ENCODE measurements at places on chromosomes 1 and 21.

GRCh38 chr1:53117836-53118235 is 24.6 kb downstream of the SLC1A7 start:
- no peak for DNase-seq

DNA sequence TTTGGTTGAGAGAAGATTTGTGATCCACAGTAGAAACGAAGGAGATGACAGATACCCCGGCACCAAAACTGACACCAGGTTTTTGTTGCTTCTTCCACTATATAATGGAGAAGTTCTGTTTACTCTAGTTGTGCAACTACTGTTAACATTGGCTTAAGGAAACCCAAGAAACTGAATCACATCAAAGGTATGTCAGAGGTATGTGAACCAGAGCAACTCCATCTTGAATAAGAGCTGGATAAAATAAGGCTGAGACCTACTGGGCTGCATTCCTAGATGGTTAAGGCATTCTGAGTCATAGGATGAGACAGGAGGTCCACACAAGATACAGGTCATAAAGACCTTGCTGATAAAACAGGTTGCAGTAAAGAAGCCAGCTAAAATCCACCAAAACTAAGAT is 173.7 kb upstream of the CAMK1G start:
- DNase-seq: no peak

GRCh38 chr21:26819740-26820324 is 25.4 kb downstream of the ADAMTS1 start:
- DNase-seq: no peak

- no peak for DNase-seq
Measured at GRCh38 chr1:227320476-227320875, 2.2 kb upstream of the CDC42BPA start.

DNA sequence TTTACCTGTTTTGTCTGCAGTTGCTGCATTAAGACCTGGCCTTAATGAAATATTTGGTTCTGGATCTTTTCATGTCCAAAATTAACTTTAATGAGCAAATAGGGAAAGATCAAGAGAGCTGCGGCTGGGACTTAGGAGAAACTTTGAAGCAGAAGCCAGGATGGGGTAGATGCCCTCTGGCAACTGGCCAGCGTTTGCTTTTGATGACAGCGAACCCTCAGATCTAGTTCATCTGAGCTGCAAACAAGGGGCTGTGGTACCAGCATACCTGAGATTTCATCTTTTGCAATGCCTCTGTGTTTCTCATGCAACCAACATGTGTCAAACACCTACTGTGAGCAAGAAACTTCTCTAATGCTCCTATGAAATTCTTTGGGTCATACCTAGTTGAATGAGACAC is 13.0 kb upstream of the TEDDM1 start:
- DNase-seq: no peak

GRCh38 chr1:157584503-157584902 is 13.4 kb downstream of the FCRL4 start:
- no peak for DNase-seq

- no peak for DNase-seq
Measured at GRCh38 chr1:9164919-9165318, 36.0 kb upstream of the GPR157 start.

DNA sequence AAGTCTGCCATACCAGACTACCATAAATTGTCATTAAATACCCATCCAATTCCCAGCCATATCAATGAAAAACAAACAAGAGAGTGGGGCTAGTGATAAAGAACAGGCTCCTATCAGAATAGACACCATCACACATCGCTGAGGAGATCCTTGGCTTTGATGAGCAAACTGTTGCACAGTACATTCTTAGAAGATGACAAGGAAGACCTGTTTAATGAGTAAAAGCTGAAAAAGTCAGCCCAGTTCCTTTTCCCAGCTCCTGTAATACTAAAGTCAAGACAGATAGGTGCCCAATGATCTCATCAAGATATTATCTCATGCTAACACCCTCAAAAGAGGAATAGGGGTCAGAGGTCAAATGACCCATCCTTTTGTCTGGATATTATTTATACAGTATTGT is 164.5 kb upstream of the COA6 start:
- DNase-seq: no peak

- DNase-seq: no peak
Measured at GRCh38 chr1:156368157-156368658, 803 bp upstream of the RHBG start.

GRCh38 chr21:42016364-42016985 is 6.3 kb upstream of the ZBTB21 start:
- DNase-seq: no peak

DNA sequence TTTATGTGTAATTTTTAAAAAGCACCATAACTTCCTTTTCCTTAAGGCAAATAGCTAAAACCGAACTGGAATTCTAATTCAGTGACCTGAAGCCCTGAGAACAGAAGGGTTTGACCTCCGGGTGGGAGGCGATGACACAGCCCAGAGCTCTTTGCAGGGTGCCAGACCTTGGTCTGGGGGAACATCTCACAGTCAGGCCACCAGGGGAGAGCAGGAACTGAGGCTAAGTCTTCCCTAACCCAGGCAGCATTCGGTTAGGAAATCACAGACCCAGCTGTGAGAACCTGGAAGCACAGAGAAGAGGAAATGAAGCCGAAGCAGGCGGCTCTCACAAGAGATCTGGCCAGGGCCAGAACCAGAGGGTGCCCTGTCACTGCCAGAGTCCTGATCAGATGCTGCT is 444.8 kb downstream of the TTLL7 start:
- no peak for DNase-seq

- DNase-seq: no peak
Measured at GRCh38 chr1:35884934-35885333, 1.9 kb downstream of the AGO1 start.

DNA sequence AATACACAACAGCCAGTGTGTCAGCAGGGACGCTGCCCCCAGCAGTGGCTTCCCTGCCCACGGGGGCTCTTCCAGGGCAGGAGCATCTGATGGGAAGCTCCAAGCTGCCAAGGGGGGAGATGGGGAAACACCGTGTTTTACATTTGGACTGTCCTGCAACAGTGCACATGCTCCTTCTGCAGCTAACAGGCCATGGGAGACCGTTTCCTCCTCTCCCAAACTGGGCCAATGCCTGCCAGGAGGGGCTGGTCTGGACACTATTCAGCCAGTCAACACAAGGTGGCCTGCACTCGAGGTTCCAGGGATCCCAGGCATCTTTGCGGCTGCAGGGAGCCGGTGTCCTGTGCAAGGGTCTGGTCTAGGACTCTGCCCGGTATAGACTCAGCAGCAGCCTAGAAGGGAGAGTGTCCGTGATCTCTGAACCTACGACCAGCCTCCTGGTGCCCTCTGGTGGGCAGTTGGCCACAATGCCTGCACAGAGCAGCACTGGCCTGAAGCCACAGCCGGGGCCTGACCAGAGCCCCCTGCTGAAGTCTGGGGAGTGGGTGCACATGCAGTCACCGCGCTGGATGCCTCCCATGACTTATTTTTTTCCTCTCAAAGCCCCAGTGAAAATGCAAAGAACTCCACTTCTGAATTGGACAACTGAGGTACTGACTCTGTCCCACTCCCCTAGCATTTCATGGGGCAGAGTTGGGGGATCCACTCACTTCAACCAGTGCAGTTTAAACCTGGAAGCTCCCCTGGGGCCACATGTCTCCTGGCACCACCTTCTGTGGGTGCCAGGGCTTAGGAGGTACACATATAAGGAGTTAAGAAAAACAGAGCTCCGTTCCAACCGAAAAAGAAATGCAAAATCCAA is 33.3 kb downstream of the RCC2 start:
- peak; percentile 6 for DNase-seq

DNA sequence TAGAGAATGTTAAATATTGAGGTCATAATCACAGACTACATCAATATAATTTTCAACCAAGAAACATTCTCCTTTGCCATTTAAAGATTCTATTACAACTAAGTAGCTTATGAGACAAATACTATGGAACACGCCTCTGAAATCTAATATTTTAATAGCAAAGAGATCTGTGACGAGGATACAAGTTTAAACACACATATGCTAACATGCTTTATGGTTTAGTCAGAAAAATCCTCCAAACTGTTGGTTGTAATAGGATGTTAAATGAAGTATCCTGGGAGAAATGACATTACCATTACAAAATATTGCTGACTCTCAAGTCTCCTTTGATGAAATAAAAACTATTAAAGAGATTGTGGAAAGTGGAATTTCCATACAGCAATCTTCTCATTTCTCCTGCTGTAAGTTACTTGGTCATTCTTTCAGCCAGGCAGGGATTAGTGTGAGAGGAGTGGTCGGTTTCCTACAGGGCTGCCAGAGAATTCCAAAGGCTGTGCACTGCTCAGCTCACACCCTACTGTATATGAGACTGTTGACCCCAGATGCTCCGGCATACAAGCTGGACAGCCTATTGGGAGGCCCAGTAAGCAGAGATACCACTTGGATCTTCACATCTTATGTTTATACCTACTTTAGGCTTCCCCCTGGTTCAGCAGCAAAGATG is 26.6 kb downstream of the SCYL3 start:
- no peak for DNase-seq
